ENCODE measurements at places on chromosomes 7 and 10.

GRCh38 chr10:67875340-67876238, 8.9 kb upstream of the SIRT1 start:
- DNase-seq: no peak

DNA sequence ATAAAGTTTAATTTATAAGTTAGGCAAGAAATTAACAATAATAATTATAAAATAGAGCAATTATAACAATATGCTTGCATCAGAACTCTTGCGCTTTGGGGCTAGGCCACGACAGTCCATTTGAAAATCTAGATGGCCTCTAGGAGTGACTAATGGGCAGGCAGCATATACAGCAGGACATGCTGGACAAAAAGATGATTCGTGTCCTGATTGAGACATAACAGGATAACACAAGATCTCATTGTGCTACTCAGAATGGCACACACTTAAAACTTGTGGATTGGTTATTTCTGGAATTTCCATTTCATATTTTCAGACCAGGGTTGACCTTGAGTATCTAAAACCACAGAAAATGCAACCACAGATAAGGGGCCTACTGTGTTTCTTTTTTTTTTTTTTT, 27.5 kb downstream of the CTNNA3 start:
- no peak for DNase-seq

DNA sequence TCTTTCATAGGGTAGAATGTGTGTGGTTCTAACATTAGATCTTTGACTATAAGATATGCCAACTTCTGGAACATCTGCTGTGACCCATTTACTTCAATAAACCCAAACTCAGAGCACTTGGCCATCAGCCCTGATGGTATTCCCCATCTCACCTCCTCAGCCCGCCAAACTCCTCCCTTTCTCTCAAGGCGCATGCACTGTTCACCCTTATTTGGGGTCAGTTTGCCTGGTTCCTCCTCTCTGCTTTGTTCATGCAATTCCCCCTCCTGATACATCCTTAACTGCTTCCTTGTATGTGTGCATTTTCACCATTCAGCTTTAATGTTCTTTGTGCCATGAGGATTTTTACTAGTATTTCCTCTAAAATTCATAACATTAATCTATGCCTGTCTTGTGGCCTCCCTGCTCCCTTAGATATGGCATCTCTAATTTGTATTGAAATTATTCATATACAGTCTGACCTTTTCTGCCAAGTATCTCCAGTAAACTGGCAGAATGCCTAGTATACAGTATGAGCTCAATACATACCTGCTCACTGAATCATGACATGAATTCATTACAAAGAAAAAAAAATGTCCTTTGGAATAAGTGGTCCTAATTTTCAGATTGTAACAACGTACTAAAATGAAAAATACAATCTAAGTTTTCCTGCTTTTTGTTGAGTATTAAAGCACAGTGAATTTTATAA, 336.8 kb upstream of the IGFBP3 start:
- DNase-seq: no peak

DNA sequence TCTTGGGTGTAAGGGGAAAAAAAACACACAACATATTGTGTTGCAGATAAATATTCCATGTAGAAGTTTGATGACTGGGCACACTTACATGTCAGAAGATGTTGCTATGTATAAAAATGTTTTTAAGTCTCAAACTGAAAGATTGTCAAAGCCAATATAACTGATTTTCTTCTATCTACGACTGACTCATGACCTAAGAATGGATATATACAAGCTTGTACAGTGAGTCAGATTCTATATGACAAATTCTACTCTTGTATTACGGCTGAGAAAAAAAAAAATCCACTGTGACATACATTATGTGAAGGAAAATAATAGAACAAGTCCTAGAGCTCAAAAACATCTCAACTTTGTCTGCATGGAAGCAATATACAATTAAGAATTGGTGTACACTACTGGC, 343.0 kb upstream of the PCDH15 start:
- no peak for DNase-seq

DNA sequence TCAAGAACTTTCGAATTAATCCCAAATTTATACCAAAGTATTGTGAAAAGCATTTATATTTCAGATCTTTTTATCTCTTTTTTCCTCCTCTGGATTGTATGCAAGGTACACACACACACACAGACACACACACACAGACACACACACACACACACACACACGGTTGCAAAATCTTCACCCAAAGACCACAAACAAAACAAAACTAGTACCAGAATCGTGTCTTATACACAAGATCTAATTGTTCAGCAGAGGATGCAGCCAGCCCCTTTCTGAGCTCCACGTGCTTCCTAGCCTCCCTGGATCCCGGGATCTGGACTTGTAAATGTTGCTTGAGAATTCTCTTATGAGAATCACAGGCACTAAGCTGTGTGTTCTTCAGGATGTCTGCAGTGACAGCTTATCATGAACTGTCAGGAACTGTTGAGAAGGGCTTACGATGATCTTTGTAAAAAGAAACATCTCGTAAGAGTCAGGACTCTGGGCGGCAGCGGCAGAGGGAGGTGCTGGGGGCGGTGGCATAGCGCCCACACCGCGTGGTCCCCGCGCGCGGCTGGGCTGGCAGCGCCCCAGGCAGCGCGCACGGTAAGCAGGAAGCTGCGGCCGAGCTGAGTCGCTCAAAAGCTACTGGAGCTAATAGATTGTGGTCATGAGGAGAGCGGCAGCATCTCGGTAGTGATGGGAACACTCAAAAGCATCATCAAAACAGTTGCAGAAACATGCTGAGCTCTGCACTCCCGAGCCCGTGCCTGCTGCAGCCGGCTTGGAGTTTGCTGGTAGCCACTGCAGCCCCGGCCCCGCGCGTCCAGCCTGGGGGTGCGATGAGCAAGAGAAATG, 277.6 kb downstream of the GATA3 start:
- DNase-seq: peak; percentile 76

GRCh38 chr7:74617180-74617744, 40.3 kb upstream of the GTF2I start:
- DNase-seq: no peak

DNA sequence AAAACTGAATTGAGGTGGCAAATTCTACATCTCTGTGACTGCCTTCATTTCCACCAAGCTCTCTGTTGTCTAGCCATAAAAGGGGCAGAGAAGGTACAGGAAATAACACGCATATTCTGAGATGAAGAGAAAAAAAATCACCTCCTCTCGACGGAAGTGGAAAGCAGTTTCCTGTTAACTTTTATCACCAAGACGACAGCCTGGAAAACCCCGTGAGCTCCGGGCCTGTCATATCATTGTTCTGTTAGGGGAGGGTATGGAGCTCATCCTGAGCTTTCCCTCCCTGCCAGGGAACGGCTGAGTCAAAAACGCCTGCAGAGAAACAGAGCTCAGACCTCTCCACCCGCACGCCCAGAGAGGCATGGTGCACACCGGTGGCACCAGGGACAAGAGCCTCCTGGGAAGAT, 200.3 kb downstream of the PRPF18 start:
- peak; percentile 36 for DNase-seq

GRCh38 chr10:124119946-124120345, 26.5 kb upstream of the CHST15 start:
- DNase-seq: no peak

GRCh38 chr10:97798958-97799610, 27.3 kb upstream of the SFRP5 start:
- DNase-seq: no peak

DNA sequence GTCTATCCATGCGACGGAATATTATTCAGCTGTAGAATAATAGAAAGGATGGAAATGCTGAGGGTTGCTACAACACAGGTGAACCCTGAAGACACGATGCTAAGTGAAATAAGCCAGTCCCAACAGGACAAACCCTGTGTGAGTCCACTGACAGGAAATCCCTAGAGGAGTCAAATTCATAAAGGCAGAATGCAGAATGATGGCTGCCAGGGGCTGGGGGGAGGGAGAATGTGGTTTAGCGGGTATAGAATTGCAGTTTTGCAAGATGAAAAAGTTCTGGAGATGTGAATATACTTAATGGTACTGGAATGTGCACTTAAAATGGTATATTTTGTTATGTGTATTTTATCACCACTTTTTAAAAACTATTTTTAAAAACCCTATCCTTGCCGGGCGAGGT, 36.9 kb upstream of the DOCK1 start:
- no peak for DNase-seq

GRCh38 chr10:79904671-79905321, 44.1 kb downstream of the SFTPD start:
- DNase-seq: no peak

DNA sequence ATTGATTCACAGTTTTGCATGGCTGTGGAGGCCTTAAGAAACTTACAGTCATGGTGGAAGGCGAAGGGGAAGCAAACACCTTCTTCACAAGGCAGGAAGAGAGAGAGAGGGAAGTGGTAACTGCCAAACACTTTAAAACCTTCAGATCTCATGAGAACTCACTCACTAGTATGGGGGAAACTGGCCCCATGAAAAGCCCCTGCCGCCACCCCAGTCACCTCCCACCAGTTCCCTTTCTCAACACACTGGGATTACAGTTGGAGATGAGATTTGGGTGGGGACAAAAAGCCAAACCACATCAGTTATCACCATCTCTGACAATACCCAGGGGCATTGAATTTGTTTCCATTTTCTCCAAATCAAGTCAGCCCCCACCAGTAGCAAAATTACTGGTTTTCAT, 740.4 kb downstream of the GATA3 start:
- no peak for DNase-seq

- no peak for DNase-seq
These were observed 123.9 kb downstream of the COL26A1 start for GRCh38 chr7:101486433-101487104.

DNA sequence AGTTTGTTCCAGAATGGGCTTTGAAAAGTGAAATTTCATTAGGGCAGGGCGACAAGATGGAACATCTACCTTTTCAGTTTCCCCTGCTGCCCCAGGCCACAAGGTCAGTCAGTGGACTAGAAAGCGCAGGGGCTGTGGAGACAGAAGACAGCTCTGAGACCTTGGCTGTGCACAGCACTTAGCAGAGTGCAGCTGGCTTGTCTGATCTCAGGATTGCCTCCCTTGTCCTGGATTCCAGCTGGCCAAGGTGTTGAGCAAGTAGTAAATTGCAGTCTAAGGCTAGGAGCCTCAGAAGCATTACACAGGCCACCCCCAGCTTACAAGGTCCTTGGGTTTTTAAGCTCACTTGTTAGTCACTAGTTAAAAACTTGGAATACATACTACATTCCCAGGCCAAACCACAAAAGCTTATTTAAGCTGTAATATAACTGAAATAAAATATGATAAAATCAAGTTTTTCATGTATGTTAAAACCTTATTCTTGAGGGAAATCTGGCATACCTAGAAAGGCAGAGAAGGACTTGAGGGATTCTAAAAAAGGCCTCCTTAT, 67.3 kb upstream of the NPY start:
- DNase-seq: no peak

- DNase-seq: no peak
These were observed 750.1 kb upstream of the SORCS1 start for GRCh38 chr10:107914450-107915214.

- DNase-seq: no peak
These were observed 9.9 kb upstream of the ARHGAP22 start for GRCh38 chr10:48614481-48615390.

GRCh38 chr10:63977329-63977923, 456.2 kb downstream of the REEP3 start:
- no peak for DNase-seq

- DNase-seq: no peak
These were observed 46.2 kb downstream of the CHST3 start for GRCh38 chr10:72010234-72010973.

DNA sequence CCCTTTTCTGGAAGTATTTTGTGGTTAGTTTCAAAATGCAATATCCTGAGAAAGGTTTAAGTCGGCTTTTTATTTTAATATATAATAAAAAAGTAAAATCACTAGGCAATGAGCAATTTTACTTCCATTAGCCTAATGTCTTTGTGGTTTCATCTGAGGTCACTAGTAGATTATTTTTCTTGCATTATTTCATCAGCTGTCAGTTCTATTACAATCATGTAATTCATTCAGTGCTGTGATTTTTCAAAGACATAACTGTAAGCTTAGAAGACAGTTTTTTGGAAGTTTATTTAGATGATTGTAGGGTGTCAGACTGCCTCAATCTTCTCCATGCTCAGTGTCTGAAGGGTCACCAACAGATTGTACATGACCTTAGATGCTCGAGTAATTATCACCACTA, 568.0 kb upstream of the GALNT17 start:
- DNase-seq: no peak

DNA sequence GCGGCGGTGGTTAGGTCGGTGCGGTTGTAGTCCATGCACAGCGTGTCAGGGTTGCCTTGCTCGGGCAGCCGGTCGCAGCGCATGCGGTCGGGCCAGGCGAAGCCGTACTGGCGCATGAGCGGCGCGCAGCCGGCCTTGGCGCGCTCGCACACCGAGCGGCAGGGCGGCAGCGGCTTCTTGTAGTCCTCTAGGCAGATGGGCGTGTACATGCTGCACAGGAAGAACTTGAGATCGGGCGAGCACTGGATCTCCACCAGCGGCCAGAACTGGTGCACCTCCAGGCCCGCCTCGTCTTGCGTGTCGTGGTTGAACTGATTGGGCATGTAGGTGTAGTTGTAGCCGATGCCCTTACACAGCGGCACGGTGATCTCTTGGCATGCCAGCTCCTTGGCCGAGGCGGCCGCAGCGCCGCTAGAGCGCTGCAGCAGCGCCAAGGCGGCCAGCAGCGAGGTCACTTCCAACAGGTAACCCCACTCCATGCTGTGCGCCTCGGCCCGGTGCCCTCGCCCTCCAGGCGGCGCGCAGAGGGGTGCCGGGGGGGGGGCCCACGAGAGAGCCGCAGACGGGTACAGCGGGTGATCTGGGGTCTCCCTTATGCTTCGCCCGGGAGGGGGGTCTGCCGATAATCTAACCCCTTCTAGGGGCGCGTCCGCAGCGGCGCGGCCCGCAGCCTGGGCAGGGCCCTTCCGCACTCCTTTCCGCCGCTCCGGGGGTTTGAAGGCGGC, 983 bp downstream of the FZD8 start:
- DNase-seq: no peak

DNA sequence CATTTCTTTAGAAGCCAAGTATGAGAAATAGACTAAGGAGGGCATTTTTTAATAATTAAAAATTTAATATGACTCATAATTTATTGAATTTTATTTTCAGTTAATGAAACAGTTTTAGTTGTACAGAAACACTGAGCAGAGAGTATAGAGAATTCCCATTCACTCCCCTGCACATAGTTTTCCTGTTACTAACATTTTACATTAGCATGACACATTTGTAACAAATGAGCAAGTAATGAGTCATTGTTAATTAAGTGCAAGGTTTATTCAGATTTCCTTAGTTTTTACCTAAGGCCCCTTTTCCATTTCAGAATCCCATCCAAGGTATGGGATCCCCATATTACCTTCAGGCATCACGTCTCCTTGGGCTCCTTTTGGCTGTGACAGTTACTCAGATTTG, 271.5 kb upstream of the FZD8 start:
- no peak for DNase-seq

DNA sequence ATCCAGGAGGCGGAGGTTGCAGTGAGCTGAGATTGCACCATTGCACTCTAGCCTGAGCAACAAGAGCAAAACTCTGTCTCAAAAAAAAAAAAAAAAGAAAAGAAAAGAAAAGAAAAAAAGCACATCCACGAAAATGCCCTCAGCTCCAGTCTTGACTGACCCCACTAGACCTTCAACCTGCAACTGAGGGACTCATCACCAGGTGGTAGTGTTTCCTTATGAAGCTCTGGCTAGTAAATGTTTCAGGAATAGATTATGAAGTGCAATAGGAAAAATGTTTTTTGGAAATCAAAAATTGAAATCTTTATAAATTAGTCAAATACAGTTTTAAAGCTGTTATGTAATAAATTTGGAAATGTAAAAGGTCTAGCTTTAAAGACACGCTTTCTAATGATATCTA, 22.4 kb downstream of the TLL2 start:
- DNase-seq: no peak

GRCh38 chr7:108086546-108086945, 43.6 kb downstream of the LAMB4 start:
- DNase-seq: no peak

GRCh38 chr10:131354380-131354779, 42.9 kb upstream of the TCERG1L start:
- DNase-seq: no peak

Measured in stimulated activated CD4-positive, alpha-beta T cell treated with anti-CD3 and anti-CD28 coated beads, TNF-alpha, amount 100 ng/mL, for 1 hour (primary cell).